ENCODE measurements at places on chromosomes 12 and 14.

GRCh38 chr14:58460772-58461171 is 33.3 kb downstream of the KIAA0586 start:
- no peak for DNase-seq

- DNase-seq = no peak
Observed at GRCh38 chr14:61435563-61436337, 114.4 kb downstream of the PRKCH start.

- no peak for DNase-seq
Observed at GRCh38 chr12:18932715-18933114, 194.8 kb downstream of the CAPZA3 start.

- DNase-seq = peak; percentile 19
Observed at GRCh38 chr12:131132118-131132892, 178.6 kb downstream of the ADGRD1 start.

DNA sequence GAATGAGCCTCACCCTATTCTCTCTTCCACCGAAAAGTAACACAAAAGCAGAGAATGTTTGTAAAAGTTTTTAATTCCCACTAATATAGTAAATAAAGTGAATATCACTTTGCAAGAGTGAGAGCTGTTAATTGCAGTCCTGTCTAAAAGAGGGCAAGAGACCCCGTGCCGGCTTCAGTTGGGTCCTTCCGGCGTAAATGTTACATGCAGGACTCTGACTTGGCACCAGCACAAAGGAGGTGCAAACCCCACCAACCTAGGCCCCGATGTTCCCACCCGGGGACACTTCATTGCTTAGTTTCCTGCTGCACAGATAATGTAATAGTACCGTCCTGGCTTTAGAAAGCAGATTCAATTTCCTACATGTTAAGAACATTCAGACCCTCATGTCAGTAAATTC is 66.0 kb upstream of the DYNC1H1 start:
- DNase-seq = no peak

GRCh38 chr12:120013659-120014380 is 24.8 kb downstream of the BICDL1 start:
- DNase-seq = no peak

GRCh38 chr14:64467566-64467965 is 2.3 kb downstream of the AKAP5 start:
- no peak for DNase-seq

DNA sequence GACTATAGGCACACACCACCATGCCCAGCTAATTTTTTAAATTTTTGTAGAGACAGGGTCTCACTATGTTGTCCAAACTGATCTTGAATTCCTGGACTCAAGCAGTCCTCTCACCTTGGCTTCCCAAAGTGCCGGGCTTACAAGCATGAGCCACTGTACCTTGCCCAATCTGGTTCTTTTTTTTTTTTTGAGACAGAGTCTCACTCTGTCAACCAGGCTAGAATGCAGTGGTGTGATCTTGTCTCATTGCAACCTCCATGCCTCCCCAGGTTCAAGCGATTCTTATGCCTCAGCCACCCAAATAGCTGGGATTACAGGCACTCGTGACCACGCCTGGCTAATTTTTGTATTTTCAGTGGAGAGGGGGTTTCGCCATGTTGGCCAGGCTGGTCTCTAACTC is 15.4 kb downstream of the MRPL42 start:
- DNase-seq = no peak

DNA sequence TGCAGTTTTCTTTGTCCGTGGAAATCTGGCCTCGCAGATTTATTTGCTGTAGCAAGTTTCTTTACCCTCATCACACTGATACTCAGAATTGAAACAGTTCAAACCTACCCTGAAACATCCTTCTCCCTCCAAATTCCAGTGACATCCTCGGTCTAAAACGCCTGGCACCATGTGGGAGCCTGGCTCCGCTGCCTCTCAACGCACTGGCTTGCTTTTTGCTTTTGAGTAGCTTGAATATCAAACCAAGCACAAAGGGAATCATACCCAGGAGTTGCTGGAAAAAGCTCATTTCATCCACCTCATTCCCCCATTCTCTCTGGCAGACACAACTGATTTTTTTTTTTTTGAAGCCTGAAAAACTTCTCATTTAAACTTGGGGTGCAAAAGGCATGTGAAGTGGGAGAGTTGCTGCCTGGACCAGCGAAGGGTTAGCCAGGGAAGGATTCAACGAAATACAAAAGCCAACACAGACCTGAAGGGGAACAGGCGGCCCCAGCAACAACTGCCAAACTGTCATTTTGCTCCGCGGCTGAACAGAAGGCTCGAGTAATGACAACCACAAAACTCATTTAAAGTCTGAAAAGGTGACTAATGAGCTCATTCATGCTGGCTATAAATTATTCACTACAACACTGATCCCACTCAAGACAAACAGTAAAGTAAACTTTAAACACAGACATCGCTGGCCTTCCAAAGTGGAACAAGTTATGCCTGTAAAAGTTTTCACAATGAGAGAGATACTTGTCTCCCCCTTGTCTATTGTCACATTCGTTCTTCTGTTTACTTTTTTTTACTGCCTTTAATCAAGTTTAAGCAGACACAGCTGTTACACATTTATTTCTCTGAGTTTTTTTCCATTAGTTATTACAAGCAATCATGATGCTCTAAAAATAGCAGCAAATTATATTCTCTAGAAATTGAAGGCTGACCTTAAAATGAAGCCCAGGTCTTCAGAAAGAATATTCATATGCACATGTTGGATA is 12.5 kb upstream of the FOXN3 start:
- DNase-seq = no peak

- no peak for DNase-seq
Observed at GRCh38 chr14:95679998-95680735, 6.1 kb upstream of the TCL1B start.
